Colonic mucosa (tissue), 4 donors: ENCODE measurements at places on chromosomes 16 and 17. TPM values are rescaled to one million over a fixed set of nuclear protein-coding genes. Genes with fewer than 3 reads are reported as not detected.

DNA sequence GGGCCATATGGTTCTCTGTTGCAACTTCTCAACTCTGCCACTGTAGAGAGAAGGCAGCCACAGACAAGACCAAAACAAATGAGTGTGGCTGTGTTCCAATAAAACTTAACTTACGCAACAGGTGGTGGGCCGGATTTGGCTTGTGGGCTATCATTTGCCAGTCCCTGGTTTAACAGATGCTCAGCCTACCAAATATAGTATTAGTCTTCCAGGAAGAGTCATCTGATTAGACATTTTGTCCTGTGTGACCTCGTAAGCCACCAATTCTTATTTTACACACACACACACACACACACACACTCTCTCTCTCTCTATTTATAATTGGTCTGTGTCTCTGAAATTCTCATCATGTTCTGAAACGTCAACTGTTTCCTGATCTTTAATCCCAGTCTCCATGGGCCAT lies 245.9 kb downstream of the XYLT1 start:
- peak; percentile 50 for DNase-seq
- no peak overlapping the region for H3K27ac ChIP-seq

- H3K36me3 ChIP-seq = no peaks in the 10 kb centered on the region
- DNase-seq = no peak
- H3K4me3 ChIP-seq = peak overlapping the region; percentile 23
- H3K27me3 ChIP-seq = no peaks in the 10 kb centered on the region
- peaks cover 46% of the 10 kb centered on the region for H3K4me1 ChIP-seq
These were observed 64.6 kb downstream of the CYTH1 start for GRCh38 chr17:78717431-78717980.

The XYLT1 gene
- 18.3 TPM for total RNA-seq

- no peak overlapping the region for H3K27ac ChIP-seq
- no peaks in the 10 kb centered on the region for H3K27me3 ChIP-seq
These were observed 13.3 kb downstream of the GRB7 start for GRCh38 chr17:39751016-39751543.

DNA sequence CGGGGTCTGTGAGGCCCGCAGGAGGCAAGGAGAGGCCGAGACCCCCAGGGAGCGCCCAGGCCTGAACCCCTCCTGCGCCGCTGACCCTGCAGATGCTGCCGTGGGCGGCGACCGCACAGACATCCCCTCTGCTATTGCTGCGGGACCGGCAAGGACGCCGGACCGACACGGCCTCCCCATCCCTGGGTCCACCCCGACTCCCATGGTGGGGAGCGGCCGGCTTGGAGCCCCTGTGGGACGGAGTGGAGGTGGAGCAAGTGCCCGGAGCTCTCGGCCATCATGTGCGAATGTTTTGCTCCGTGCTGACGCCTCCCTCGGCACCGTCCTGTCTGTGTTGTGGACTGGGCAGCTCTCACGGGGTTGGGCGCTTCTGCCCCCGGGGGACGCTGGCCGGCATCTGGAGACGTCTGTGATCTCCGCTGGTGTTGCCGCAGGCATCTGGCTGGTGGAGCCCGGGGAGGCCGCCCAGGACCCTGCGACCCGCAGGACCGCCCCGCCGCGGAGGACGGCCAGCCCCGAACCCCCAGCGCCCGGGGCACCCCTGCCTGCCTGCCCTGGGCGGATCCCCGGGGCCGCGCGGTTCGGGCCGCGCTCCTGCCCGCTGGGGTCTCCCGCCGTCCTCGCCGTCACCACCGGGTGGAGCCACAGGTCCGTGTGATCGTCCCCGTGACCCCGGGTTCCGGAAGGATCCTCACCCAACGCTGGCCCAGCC lies 12.8 kb upstream of the GNG13 start:
- DNase-seq = no peak
- H3K27ac ChIP-seq = no peak overlapping the region
- H3K4me1 ChIP-seq = no peaks in the 10 kb centered on the region
- peaks cover 28% of the 10 kb centered on the region for H3K27me3 ChIP-seq
- no peak overlapping the region for H3K4me3 ChIP-seq

- no peak overlapping the region for H3K27ac ChIP-seq
- H3K36me3 ChIP-seq = no peaks in the 10 kb centered on the region
- DNase-seq = no peak
These were observed 576 bp downstream of the EPOP start for GRCh38 chr17:38674014-38674748.

DNA sequence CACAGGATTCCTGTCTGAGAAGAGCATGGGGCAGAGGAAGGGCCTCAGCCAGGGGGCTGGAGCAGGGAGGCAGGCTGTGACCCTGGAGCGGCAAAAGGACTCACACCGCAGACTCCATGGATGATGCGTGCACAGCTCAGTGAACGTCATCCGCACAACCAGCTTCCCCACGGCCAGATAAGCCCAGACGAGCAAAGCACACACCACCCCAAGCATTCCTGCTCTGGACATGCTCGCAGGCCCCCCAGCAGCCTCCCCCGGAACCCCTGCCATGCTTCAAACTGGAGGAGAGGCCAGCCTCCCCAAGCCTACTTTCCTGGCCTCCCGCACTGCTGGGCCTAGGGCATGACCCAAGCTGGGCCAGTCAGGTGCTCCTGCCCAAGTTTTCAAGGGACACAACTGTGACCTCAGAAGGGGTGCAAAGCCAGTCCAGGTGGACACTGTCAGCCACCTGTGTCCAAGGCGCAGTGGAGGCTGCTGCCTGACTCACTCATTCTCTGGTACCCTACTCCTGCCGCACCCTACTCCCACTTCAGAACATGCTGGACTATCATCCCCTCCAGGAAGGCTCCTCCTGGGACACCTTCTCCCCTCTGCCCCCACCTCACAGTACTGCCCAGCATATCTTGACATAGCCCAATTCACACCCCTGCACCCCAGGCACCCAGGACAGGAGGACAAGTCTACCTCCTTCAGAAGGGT lies 4.8 kb downstream of the BCAR1 start:
- H3K27me3 ChIP-seq = peaks cover 4% of the 10 kb centered on the region
- peaks cover 44% of the 10 kb centered on the region for H3K4me1 ChIP-seq
- DNase-seq = no peak
- no peak overlapping the region for H3K4me3 ChIP-seq

DNA sequence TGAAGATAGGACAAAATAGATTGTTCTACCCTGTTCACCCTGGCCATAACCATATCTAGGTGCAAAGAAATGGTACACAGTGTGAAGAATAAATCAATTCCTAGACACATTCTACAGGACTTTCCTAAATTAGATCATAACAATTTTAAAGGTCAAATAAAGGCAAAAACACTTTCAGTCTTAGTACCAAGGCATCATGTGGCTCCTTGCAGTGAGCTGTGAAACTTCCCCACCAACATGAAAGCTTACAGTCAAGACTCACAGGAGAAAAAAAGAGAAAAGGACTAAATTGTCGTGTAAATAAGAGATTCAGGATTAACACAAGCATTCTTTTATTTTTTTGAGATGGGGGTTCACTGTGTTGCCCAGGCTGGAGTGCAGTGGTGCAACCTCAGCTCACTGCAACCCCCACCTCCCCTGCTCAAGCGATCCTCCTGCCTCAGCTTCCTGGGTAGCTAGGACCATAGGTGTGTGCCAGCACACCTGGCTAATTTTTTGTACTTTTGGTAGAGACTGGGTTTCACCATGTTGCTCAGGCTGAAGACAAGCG lies 14.2 kb downstream of the NSMCE1 start:
- no peaks in the 10 kb centered on the region for H3K4me1 ChIP-seq
- H3K4me3 ChIP-seq = no peak overlapping the region
- H3K27me3 ChIP-seq = no peaks in the 10 kb centered on the region
- no peak for DNase-seq
- no peak overlapping the region for H3K27ac ChIP-seq
- no peaks in the 10 kb centered on the region for H3K36me3 ChIP-seq

- peaks cover 23% of the 10 kb centered on the region for H3K27me3 ChIP-seq
- H3K4me1 ChIP-seq = no peaks in the 10 kb centered on the region
- H3K27ac ChIP-seq = no peak overlapping the region
- H3K36me3 ChIP-seq = no peaks in the 10 kb centered on the region
- DNase-seq = no peak
- H3K4me3 ChIP-seq = no peak overlapping the region
These were observed 2.4 kb downstream of the DOC2B start for GRCh38 chr17:179066-179432.

The RAB40B gene
- 35.8 TPM for total RNA-seq

- H3K4me3 ChIP-seq = no peak overlapping the region
- peaks cover 15% of the 10 kb centered on the region for H3K27me3 ChIP-seq
- H3K27ac ChIP-seq = no peak overlapping the region
- DNase-seq = no peak
- H3K36me3 ChIP-seq = no peaks in the 10 kb centered on the region
- no peaks in the 10 kb centered on the region for H3K4me1 ChIP-seq
These were observed 62.6 kb upstream of the TEKT1 start for GRCh38 chr17:6894206-6894528.

The CAVIN1 gene
- total RNA-seq = 74.6 TPM

- peak overlapping the region; percentile 9 for H3K27ac ChIP-seq
- peaks cover 5% of the 10 kb centered on the region for H3K4me1 ChIP-seq
- no peak overlapping the region for H3K4me3 ChIP-seq
- peak; percentile 43 for DNase-seq
These were observed 21.4 kb downstream of the MYBBP1A start for GRCh38 chr17:4533523-4534504.
